ENCODE measurements at places on chromosomes 12 and 14.
A peak's percentile ranks its signal among the peaks of the same experiment; 100 is the strongest.

DNA sequence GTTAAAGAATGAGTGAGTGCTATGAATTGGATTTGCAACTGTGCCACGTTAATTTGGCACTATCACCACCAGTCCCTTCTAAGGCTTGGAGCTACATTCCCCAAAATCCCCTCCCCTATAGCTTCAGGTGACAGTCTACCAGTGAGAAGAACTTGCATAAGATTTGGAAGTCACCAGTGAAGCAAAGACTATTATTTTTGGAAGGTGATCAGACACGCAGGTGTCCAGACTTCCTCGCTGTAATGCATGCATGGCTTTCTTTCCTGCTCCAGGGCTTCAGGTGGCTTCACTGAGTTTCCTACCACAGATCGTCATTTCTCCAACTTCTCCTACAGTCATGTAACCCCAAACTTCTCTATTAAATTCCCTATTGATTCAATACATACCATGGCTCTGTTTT, 61.4 kb downstream of the SLC41A2 start:
- DNase-seq, result no peak

- DNase-seq, result no peak
These were observed 19.5 kb upstream of the HIGD1C start for GRCh38 chr12:50932787-50933280.

DNA sequence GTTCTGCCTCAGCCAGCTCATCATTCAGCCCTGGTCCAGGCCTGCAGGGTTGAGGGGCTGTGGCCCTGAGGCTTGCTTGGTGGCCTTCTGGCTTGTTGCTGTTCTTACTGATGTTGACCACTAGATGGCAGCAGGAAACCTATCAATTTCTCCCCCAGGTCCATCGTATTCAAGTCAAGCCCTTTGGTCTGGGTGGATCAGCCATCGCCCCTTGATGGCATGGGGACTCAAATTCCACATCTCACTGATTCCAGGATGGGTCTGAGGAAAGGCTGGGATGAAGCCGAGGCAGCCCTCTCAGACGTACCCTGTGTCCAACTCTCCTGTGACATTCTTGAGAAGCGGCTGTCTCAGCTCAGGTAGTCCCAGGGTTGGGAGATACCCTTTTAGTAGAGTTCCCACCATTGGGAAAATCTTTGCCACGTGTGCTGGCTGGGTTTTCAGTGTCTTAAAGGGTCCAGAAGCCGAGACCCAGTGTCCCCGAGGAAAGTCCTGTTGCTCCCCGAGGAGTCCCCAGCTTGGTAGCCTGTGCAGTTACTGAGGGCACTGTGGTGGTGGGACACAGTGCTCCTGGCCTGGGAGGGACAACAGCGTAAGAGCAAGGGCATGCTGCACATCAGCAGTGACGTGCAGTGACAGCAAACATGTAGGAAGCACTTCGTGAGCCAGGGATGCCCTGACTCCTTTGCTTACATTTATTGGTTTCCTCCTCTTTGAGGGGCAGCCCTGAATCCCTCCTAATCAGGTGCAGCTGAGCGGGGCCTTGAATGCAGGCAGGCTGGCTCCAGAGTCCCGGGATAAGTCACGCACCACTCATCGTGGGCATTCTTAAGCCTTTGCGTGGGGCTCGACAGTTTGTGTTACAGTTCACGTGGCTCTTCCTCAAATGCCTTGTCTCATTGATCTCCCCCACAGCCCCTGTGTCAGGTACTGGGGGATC, 58.6 kb downstream of the TSPAN9 start:
- no peak for DNase-seq

DNA sequence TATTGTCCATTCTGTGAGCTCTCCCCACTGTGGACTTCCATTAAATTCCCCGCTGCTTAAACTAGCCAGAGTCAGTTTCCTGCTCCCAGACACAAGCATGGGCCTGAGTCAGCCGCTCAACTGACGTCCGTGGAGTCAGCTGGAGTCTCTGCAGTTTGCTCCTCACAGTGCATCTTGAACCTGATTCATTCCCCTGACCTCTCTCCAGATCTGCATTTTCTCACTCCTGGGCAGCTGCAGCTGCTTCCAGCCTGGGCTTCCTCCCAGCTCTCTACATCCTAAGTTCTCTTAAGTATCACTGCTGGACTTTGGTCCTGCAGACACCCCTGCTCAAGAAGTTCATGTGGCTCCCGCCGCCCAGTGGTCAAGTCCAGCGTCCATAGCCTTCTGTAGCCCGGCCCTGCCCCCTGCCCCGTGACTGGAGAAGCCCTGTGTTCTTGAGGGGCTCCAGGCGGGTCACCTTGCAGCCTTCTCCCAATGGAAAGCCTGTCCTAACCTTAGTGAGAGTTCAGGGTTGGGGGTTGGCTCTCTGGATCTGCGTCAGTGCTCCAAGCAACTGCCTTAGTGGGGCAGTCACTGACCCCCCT, 20.0 kb downstream of the NFKBIA start:
- peak; percentile 90 for DNase-seq

Measured in AG04449 (cell line).